Stimulated activated CD4-positive, alpha-beta T cell treated with anti-CD3 and anti-CD28 coated beads, TNF-alpha, amount 100 ng/mL, for 1 hour (primary cell): ENCODE measurements at places on chromosomes 1 and 21.

GRCh38 chr1:181483285-181484195, at the start of gene CACNA1E:
TSS of gene CACNA1E (plus strand) at chr1:181483517. CDS start at chr1:181483745, 228 bp downstream.
- no peak for DNase-seq

GRCh38 chr1:172255223-172255560, 165.3 kb upstream of the C1orf105 start:
- DNase-seq: no peak

GRCh38 chr1:32893198-32894018, 7.1 kb downstream of the HPCA start:
- DNase-seq: no peak

DNA sequence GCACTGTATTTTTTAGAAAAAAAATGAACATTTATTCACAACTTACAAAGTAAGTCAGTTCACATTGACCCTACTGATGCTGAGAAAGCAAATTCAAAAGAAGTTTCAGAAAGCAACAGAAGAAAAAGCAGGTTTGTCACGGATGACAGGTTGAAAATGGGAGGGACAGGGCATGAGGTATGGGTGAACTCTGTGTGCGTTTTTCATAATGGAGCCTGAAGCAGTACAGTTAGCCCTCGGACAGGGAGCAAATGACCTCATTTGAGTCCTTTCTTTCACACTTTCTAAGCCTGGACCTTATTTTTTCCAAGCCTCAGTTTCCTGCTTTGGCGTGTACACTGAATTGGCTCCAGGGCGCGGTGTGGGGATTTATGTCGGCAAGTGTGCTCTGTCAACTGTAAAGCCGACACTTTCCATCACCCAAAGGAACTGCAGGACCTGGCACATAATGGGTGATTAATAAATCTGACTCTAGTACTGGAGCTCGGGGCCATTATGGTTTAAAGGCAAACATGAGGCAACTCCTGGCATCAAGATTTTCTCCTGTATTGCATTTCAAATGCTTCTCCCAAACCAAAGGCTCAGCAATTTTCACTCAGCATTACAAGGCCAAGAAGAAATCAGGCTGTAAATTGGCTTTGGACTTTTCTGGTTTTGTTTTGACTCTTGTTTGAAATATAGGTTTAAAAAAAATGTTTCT, 345.5 kb upstream of the DUSP10 start:
- DNase-seq: no peak

GRCh38 chr21:29264721-29265120, 34.0 kb upstream of the BACH1 start:
- DNase-seq: no peak

- DNase-seq: no peak
These were observed 21.3 kb upstream of the EFHD2 start for GRCh38 chr1:15388201-15388880.

DNA sequence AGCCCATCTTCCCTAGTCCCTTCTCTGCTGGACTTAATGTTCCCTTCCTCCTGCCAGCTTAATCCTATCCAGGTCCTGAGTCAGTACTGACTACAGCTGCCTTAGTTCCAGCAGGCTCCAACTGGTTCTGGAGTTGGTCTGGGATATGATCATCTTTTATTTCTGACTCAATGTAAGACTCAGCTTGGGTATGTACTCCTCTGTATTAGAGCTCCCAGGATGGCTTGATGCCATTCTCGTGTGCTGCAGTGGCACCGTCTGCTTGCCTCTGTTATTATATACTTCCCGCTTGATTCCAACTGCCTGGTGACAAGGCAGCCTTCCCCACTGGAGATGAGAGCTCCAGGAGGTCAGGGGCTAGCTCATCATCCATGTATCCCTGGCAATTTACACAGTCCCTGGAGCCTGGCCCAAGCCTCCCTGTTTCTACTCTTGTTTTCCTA, 164.4 kb upstream of the DPT start:
- no peak for DNase-seq

DNA sequence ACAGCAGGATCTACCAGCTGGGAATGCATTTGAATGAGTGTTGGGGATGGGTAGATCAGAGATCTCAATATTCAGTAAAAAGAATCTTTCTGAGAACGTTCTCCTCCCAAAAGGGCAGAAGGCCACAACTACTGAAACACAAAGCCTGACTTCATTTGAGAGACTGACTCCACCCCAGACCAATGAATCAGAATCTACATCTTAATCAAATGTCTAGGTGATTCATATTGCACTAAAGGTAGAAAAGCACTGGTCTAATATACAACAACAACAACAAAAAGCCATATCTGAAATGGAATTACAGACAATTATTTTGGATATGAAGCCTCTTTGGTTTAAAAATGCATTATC, 123.9 kb downstream of the SMYD3 start:
- DNase-seq: no peak

GRCh38 chr1:196861429-196861828, 26.4 kb upstream of the CFHR4 start:
- no peak for DNase-seq

DNA sequence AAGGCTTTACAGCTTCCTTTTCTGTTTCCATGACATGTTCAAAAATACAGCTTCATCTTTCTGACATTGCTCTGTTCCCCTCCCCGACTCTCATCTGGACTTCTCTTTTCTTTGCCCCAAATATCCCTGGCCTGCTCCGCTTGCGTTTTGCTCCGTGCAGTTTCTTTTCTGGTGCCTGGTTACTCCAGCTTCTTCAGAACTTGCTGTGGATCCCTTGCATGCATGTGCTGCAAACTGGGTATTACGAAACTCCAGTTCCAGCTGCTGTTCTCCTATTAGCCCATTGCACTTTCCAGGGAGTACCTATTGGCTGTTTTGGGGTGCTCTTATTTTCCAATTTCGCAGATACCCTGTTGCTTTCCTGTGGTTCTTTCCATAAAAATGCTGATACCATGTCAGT, 9.9 kb upstream of the NDC1 start:
- no peak for DNase-seq

DNA sequence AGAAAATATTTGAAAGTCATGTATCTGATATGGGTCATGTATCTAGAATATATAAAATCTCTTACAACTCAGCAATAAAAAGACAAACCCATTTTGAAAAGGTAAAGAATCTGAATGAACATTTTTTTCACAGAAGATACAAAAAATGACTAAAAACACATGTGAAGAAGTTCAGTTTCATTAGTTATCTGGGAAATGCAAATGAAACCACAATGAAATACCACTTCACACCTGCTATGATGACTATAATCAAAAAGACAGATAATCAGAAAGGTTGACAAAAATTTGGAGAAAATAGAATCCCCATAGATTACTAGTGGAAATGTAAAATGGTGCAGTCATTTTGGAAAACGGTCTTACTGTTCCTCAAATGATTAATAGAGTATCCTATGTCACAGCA, 631.0 kb downstream of the MRPL39 start:
- DNase-seq: no peak

DNA sequence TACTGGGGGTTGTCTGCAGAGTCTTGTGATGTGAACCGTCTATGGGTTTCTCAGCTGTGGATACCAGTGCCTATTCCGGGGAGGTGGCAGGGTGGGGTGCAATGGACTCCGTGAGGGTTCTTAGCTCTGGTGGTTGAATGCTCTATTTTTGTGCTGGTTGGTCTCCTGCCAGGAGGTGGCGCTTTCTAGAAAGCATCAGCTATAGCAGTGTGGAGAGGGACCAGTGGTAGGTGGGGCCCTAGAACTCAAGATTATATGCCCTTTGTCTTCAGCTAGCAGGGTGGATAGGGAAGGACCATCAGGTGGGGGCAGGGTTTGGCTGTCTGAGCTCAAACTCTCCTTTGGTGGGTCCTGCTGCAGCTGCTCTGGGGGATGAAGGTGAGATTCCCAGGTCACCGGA, 127.3 kb upstream of the PLD5 start:
- DNase-seq: no peak

DNA sequence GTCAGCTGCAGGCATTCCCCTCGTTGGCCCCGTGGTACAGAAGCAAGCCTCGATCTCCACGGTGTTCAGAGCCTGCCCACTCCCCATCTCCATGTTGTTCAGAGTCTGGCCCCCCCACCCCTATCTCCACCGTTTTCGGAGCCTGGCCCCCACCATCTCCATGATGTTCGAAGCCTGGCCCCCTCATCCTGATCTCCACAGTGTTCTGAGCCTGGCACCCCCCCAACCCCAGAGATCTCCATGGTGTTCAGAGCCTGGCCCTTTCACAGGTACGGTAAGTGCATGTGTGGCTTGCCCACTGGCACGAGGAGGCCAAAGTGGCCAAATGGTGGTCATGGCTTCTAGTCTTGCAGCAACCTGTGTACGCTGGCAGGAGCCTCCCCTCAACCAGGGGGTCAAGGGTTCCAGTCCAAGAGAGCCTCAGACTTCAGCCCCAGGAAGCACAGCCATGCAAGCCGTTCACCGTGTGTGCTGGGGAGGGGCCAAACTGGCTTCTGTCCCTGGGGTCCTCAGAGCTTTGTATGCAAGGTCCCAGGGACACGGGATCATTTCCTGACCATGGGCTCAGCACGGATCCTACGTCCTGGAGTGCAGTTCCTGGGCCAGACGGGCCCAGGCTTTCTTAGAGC, 13.3 kb upstream of the PCBP3 start:
- no peak for DNase-seq

DNA sequence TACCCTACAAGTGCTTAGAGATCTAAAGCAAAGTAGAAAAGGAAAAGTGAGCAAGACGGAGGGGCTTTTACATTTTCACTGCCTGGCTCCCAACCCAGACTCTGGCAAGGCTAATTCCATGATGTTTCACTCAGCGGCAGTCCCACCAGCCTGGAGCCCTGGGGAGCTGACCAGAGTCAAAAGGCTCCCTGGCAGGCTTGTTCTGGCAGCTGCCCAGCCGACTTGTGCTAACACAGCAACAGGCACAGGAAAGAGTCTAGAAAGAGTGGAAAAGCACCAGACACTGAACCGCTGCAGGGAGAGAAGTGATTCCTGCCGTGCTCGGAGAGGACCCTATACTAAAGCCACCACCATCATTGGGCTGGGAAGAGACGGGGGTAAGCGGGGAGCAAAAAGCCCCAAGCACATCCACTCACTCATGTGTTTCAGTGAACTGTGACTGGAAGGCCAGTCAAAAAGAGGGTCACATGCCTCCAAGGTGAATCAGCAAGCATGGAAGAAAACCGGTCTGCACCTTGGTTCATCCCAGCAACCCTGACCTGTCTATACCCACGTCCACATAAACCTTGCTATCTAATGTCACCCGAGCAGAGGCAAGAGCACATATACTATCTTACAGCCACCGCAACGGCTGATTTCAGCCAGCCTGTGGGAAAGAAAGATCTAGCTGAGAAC, 8.0 kb downstream of the SMIM12 start:
- DNase-seq: no peak

GRCh38 chr1:33736496-33736895, 127.4 kb upstream of the HMGB4 start:
- no peak for DNase-seq
